Lung microvascular endothelial cell (primary cell): ENCODE measurements at places on chromosomes 4 and X. TPM values are rescaled to one million over a fixed set of nuclear protein-coding genes. Genes with fewer than 3 reads are reported as not detected.

Gene CFAP47
- not detected in 2 replicates for total RNA-seq

Gene GAGE12D
- not detected in 2 replicates for total RNA-seq

Gene NPY2R
- total RNA-seq, result not detected in 2 replicates

Gene HPGDS
- total RNA-seq, result not detected in 2 replicates

Gene FAM53A
- total RNA-seq, result 1.1 and 1.4 TPM in 2 replicates

DNA sequence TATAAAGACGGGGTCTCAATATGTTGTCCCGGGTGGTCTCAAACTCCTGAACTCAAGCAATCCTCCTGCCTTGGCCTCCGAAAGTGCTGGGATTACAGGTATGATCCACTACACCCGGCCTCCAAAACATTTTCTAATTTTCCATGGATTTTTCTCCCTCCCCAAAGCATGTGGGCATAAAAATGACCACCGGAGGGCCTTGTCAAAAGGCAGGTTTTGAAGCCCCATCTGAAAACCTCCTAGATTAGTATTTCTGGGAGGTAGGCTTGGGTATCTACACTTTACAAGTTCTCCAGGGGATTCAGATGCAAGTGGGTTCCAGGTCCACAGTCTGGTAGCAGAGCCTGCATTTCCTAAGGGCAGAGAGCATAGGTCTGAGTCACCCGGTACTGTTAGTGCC, 1.4 kb upstream of the GPR173 start:
- DNase-seq, result peak; percentile 23
